ENCODE measurements at places on chromosomes 5 and 9.

DNA sequence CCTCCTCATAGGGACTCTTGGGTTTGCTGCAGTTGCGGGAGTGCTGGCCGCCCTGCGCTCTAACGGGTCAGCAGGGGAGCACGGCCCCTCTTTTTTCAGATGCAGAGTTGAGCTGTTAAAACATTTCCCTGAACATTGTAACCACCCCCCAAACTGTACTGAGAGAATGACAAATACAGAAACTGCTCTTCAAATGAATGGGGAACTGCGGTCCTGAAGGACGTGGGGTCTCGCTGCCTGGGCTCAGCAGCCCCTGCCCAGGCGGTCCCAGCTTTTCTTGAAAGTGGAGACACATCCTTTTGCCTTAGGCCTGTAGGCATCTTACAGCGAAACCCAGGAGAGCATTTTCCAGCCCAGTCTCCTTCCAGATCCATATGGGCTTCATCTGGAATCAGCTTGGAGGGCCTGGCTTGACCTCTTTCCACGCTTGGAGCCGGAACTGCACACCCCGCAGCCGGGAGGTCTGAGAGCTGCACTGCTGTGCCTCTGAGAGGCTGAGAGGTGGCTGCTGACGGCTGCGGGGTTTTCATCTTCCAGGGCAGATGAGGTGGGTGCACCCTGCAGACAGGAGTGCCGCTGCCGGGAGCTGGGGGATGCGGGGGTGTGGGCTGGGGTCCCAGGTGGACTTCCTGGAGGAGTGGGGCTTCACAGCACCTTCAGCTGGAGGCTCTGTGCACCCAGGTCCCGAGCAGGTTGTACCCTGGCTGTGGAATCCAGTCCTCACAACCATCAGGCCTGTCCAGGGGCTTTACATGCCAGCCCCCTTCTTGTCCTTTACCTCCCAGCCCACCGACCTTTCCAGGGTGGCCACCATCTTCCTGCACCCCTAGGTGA, 1.2 kb upstream of the AGPAT2 start:
- no peak for DNase-seq

DNA sequence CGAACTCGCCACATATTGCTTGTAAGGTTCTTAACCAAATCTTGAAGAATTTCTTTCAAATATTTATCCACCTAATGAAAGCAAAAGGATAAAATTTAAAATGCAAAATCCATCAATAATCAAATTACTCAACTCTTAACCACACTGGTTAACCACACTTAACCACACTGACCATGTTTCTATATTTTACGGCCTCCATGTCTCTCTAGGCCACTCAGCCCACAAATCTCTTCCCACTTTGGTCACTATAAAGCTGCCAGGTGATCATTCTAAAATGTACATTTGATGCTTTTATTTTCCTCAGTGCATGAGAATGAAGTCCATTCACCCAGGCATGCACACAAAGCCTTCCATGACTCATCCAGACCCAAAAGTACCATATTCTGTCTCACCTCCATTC, 56.4 kb upstream of the OR2K2 start:
- no peak for DNase-seq

DNA sequence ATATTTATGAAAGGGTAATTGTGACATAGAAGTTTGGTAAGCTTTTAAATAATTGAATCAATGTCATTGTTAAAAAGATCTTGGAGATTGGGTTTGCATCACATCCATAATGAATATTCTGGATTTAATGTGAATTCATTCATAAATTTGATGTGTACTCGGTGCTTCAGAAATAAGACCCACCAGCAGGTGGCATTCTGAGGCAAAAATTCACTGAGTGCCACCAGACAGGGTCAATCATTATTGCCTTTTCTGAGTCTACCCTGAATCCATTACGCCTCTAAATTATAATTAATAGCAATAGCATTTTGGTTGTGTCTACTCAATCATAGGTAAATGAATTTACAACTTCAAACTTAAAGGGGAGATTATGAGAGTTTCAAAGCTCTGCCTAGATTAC, 1.0 kb downstream of the TRPC7 start:
- no peak for DNase-seq

- peak; percentile 5 for DNase-seq
Observed at GRCh38 chr9:101458963-101459631, 23.5 kb upstream of the ALDOB start.

DNA sequence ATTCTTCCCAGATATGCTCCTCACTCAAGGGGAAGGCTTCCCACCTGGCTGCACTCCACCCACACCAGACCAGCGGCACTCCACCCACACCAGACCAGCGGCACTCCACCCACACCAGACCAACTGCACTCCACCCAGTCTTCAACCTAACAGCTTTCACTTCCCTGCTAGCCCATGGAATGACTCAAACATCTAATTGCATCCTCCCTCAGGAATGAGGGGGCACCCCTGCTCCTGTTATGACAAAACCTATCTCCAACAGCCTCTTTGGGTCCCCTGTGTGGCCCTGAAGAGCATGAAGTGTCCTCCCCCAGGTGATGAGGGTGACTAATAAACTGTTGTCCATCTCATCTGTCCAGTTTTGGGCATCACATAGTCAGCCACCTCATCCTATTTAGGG, 556.6 kb upstream of the TUSC1 start:
- no peak for DNase-seq

- DNase-seq: no peak
Observed at GRCh38 chr9:121048618-121049017, 1.5 kb downstream of the C5 start.

DNA sequence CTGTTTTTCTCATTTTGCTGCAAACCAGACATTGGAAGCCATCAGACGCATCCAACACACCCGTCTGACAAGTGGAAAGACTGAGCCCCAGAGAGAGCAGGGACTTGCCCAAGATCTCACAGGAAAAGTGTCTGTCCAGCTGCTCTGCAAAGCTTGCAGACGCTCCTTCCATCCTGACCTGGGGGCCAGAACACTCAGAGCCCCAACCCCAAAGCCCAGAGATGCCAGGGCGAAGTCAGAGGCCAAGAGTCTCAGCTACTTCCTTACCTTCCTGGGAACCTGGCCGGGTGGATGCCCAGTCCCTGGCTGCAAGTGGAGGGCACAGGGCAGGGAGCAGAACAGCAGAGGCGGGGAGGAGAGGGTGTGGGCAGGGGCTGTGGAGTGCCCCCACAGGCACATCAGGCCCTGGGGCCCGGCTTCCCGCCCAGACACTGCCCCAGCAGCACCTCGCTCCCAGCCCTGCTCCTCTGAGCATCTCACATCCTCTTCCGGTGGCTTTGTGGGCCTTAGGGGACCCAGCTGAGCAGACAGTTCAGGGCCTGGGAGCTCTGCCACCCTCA, 9.7 kb upstream of the RALGDS start:
- no peak for DNase-seq

GRCh38 chr9:123867034-123867433, 62.9 kb downstream of the DENND1A start:
- no peak for DNase-seq

DNA sequence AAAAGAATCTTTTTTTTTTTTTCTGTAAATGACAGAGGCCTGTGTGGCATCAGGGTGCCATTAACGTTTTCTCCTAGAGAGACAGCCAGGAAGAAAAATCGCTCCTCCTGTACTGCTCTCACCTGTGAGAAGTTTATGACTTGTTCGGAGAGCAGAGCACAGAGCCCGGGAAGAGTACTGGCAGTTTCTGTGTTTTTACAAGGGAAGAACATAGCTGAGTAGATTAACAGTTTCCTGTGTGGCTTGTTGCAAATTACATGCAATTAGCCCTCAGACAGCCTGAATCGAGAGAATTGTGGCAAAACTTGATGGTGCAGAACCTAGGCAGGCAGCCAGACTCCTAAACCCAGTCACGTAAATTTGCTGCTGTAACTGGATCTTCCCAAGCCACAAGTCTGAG, 32.1 kb downstream of the PRKACG start:
- no peak for DNase-seq

- no peak for DNase-seq
Observed at GRCh38 chr5:179325296-179326031, 19.8 kb downstream of the ADAMTS2 start.

- no peak for DNase-seq
Observed at GRCh38 chr9:92671323-92671722, 1.4 kb upstream of the IPPK start.

GRCh38 chr9:966870-967269, 9.6 kb upstream of the DMRT3 start:
- DNase-seq: no peak

DNA sequence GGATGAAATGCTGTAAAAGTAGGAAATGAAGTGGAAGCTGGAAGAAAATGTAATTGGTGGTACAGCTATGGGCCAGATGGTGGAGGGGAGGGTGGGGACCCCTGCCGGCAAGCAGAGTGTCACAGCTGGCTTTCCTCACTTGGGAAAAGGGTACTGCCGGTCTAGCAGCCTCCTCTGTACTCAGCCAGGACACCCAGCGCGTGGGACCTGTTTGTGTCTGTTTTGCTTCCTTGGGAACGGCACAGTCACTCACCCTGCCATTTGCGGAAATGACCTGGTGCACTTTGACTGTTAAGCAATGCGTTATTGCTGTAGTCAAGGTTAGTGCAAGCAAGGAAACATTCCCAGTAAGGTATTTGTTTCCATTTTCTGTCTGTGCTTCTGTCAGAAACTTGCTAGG, 10.1 kb downstream of the TMEM252 start:
- DNase-seq: no peak

DNA sequence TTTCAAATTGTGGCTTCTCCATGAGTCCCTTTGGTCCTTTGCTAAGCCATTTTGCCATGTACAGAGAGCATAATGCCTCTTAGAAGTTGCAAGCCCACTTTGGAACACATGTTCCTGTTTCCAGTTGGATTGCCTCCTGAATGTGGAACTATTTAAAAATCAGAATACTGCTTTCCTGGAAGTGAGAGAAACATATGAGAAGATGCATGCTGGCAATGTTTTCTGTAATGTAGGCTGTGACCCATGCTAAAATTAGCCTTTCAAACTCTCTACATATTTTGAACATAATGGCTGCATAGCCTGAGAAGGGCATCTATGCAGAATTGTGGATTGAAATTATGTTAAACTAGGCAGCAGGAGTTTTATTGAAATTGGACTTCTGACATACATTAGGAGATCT, 175.5 kb upstream of the PAPPA start:
- no peak for DNase-seq
